ENCODE measurements at places on chromosomes 11 and 22.

DNA sequence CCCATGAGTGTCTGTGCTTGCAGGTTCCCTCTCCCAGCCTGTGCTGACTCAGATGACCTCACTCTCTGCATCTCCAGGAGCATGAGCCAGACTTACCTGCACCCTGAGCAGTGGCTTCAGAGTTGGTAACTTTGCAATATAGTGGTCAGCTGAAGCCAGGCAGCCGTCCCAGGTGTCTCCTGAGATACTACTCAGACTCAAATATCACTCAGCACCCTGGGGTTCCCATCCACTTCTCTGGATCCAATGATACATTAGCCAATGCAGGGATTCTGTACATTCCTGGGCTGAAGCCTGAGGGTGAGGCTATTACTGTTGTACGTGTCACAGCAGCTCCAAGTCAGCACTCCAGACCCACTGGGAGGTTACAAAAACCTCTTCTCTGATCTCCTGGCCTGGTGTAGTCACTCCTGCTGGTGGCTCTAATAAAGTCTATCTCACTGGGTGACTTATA lies 87.8 kb upstream of the TOP3B start:
- peak; percentile 25 for DNase-seq

DNA sequence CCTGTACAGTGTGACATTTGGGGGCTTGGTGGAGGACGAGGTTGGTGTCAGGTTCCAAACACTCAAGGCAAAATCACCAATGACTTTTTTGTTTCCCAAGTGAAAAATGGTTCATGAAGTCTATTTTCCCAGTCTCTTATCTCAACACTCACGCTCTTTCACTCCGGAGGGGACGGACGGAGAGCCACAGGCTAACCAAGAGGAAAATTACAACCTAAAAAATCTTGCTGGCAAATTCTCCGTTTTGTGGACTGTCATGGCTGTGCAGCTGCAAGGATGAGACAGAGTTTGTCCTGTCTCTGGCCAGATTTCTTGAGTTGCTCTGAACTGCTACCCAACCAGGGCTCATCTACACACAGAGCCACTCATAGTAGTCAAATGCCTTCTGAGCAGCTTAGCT lies 101.2 kb downstream of the ABTB2 start:
- no peak for DNase-seq

DNA sequence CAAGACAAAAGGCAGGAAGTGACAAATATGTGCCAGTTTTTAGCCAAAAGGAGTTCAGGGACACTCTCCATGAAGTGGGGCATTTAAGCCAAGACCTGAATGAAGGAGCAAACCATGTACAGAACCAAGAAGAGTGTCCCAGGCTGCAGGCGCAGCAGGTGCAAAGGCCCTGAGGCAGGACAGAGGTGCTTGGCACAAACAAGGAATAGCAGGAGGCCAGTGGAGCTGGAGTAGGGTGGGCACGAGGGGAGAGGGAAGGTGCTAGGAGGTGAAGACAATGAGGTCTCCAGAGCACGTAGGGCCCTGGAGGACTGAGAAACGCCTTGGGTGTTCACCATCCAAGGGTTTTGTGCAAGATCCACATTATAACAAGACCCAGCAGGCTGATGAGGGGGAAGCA lies 474.1 kb downstream of the MN1 start:
- no peak for DNase-seq

- no peak for DNase-seq
Measured at GRCh38 chr22:29810216-29810615, 27.9 kb downstream of the ASCC2 start.

DNA sequence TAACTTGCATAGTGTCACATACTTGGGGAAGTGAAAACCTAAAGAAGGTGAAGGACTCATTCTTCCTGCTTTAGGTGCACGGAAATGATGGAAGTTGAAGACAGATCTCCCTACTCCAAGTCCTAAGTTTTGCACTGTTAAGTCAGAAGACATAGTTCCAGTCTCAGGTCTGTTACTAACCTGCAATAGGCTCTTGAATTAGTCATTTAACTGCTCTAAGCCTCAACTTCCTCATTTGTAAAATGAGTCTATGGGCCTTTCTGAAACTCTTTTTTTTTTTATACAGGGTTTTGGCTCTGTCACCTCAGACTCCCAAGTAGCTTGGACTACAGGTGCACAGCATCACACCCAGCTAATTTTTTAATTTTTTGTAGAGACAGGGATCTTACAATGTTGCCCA lies 30.8 kb upstream of the POU2AF1 start:
- peak; percentile 85 for DNase-seq

DNA sequence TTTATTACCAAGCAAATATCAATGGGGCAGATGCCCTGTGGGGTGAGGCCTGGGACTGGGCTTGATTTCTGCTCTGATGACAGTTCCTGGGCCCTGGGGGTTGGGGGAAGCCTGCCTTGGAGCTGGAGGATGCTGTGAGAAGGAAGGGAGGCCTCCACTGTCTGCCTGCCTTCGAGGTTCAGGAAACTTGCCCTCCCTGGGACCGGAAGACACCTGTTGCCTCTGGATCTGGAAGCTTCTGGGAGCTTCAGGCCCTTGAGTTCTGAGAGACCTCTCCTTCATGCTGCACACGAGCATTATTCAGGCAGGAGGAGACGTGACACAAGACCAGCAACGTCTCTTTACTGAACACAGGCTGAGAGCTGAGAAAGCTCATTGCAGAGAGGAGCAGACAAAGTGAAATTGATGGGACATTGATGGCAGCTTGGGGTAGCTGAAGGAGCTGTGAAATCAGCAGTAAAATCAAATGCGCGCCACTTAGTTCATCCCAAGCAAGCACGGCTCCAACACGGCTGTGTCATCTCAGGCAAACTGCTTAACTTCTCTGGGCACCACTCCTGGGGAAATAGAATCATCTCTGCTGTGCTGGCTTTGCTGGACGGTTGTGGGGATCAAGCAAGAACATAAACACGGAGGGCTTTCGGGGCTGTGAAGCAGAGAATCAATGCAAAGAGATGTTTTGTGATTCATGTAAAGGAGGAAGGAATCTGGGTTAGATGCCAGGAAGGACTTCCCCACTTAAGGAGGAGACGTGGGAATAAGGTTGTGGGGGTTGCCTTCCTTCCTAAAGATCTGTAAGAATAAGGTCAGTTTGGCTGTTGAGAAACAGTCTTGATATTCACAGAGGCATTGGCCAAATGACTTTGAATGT lies 64.5 kb downstream of the TP53I11 start:
- no peak for DNase-seq
